ENCODE measurements at places on chromosomes 1 and 21. TPM values are rescaled to one million over a fixed set of nuclear protein-coding genes. Genes with fewer than 3 reads are reported as not detected.

The CFHR1 gene
- 0.21 TPM for total RNA-seq

The PPIAL4G gene
- total RNA-seq: not detected

The PDZK1IP1 gene
- total RNA-seq: not detected

The PLOD1 gene
- total RNA-seq: 144 TPM

The DNAJC28 gene
- 3.5 TPM for total RNA-seq

The ZNF593OS gene
- not detected for total RNA-seq

The CFAP141 gene
- total RNA-seq: not detected

The SPAG17 gene
- not detected for total RNA-seq

The CYP4Z1 gene
- not detected for total RNA-seq

The PINK1 gene
- 115 TPM for total RNA-seq

The KIF26B gene
- 0.83 TPM for total RNA-seq

The SPRR2A gene
- total RNA-seq: not detected

The MIB2 gene
- 88.3 TPM for total RNA-seq

The TMEM222 gene
- 37.8 TPM for total RNA-seq

The CR1 gene
- not detected for total RNA-seq

The CHI3L2 gene
- total RNA-seq: 3.2 TPM

The B3GALT5 gene
- total RNA-seq: 0.73 TPM

The OR2M3 gene
- total RNA-seq: not detected

All from myocyte (in vitro differentiated cells).